Activated CD8-positive, alpha-beta memory T cell treated with anti-CD3 and anti-CD28 coated beads, Interleukin-2, amount 10 ng/mL, durations not matched to agents 7 days and 5 days (primary cell): ENCODE measurements at places on chromosomes 11 and 22.
A peak's percentile ranks its signal among the peaks of the same experiment; 100 is the strongest.

DNA sequence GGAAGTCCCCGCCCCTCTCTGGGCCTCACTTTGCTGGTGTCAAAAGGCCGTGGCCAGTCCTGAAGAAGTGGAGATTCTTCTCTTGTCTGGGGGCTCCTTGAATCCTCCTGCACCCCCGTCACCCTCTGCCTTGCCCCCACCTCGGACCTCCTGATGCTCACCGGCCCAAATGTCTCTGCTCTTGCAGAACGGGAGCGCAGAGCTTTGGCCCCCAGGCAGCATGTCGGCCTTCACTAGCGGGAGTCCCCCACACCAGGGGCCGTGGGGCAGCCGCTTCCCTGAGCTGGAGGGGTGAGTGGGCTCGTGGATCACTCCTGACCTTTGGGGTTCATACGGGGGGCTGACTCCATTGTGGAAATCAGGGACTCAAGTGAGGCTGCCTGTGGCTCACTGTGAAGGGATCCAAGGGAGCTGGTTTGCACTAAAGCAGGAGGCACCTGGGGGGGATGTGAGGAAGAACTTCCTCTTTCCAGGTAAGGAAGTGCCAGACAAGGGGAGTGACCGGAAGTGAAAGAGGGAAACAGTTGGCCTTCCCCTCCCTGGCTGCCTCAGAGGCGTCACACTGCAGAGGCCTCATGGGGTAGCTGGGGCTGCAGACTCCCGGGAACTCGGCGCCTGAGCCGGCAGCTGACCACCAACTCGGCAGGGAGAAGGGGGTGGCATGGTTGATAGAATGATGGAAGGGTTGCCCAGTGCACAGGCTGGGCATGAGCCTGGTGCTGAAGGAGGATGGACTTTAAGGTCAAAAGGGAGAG is 23.1 kb downstream of the CSF2RB start:
- H3K27me3 ChIP-seq, result peaks cover 8% of the 10 kb centered on the region
- no peaks in the 10 kb centered on the region for H3K36me3 ChIP-seq
- H3K4me3 ChIP-seq, result no peak overlapping the region
- peaks cover 4% of the 10 kb centered on the region for H3K4me1 ChIP-seq
- H3K27ac ChIP-seq, result peak overlapping the region; percentile 34

DNA sequence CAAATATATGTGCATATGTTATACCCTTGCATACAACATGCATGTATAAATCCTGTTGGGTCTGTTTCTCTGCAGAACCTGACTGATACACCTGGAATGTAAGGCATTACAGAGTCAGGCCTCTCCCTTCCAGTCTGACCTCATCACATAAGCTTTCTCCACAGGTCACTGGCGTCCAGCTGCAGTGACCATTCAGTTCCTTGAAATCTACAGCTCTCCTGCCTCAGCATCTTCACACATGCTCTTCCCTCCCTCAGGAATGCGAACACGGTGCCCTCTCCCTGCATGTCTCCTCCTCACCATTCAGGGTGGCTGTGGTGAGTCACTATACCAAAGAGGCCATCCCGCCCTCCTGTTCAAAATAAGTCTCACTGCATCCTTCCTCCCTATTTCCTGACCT is 657.8 kb upstream of the B3GAT1 start:
- no peaks in the 10 kb centered on the region for H3K36me3 ChIP-seq
- H3K4me1 ChIP-seq, result no peaks in the 10 kb centered on the region
- DNase-seq, result no peak
- H3K27ac ChIP-seq, result no peak overlapping the region

- H3K4me3 ChIP-seq, result no peak overlapping the region
- no peak overlapping the region for H3K27ac ChIP-seq
- H3K27me3 ChIP-seq, result no peaks in the 10 kb centered on the region
- H3K36me3 ChIP-seq, result no peaks in the 10 kb centered on the region
- DNase-seq, result no peak
Measured at GRCh38 chr11:93051186-93051585, 81.7 kb downstream of the MTNR1B start.

- DNase-seq, result no peak
- no peak overlapping the region for H3K4me3 ChIP-seq
- H3K27me3 ChIP-seq, result no peaks in the 10 kb centered on the region
- no peak overlapping the region for H3K27ac ChIP-seq
- no peaks in the 10 kb centered on the region for H3K4me1 ChIP-seq
Measured at GRCh38 chr22:45397806-45398205, 15.6 kb downstream of the SMC1B start.

GRCh38 chr22:42969348-42969975 is 45.5 kb downstream of the PACSIN2 start:
- H3K4me3 ChIP-seq, result no peak overlapping the region
- peaks cover 19% of the 10 kb centered on the region for H3K36me3 ChIP-seq
- H3K27me3 ChIP-seq, result no peaks in the 10 kb centered on the region
- peaks cover 21% of the 10 kb centered on the region for H3K4me1 ChIP-seq
- no peak overlapping the region for H3K27ac ChIP-seq

DNA sequence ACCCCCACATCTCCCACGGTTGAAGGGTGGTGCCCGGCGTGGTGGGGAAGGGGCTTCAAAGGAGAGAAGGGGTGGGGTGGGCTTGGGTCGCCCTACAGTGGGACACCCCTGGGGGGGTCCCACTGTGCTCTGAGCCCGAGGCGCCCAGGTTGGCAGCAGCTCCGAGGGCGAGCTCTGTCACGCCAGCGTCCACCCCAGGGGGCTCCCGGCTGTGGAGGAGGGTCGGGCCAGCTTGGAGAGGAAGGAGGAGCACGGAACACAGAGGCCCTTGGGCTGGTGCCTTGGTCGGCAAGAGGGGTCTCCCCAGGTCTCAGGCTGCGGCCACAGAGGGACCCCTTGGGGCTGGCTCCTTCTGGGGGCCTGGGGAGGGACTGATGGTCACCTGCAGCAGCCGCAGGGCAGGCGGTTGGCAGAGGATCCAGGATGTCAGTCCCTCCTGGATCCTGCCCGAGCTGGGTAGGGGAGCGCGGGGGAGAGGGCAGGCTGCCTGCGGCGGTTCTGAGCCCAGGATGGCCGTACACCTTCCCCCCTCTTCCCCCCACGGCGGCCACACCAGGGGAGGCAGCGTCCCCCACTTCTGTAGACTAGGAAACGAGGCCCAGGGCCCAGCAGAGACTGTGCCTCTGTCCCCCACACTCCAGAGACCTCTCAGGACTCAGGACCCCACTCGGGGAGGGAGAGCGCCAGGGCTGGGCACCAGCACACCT is 788 bp downstream of the MUC6 start:
- no peak overlapping the region for H3K4me3 ChIP-seq
- no peaks in the 10 kb centered on the region for H3K27me3 ChIP-seq

DNA sequence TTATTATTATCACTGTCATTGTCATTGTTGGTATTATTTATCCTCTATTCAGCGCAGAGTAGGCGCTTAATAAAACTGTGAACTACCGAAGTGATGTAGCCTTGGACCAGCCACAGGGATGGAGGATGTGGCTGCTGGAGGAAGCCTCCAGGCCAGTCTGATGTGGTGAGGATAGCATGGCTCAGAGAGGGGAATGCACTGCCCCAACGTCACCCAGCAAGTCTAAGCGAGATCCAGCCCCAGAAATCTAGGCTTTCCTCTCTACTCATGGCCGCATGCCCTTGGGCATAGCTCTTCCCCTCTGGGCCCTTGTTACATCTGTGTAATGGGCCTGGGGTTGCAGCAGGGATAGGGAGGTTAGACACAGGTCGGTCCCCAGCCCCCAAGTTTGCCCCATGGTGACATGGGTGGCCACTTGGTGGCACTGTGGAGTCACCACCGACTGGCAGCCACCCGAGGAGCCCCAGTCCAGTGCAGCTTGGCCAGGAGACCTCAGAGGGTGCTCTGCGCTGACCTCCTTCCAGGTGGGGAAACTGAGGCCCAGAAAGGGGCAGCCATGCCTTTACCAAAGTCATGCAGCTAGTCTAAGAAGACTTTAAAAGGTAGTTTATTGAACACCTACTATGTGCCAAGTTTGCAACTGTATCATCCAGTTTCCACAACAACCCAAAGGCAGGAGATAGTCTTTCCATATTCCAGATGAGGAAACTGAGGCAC is 395.7 kb downstream of the MN1 start:
- no peak overlapping the region for H3K4me3 ChIP-seq
- H3K27me3 ChIP-seq, result no peaks in the 10 kb centered on the region
- DNase-seq, result peak; percentile 41
- peaks cover 3% of the 10 kb centered on the region for H3K4me1 ChIP-seq

DNA sequence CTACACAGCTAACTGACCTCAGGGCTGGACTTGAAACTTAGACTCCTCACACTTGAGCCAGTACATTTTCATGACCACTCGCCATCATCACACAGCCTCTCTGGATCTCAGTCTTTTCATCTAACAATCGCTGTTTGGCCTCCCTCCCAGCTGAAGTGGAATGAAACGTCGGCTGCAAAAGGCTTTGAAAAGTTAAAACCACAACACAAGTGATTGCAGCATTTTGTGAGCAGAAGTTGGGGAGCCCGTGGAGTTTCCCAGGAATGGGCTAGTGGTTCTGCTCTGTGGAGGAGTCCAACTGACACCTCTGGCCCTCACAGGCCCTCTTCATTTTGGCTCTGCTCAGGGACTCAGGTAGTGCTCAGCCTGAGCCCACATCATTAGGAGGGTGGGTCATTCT is 35.9 kb upstream of the TRIM29 start:
- no peak overlapping the region for H3K4me3 ChIP-seq
- peak; percentile 29 for DNase-seq
- H3K27ac ChIP-seq, result no peak overlapping the region
- H3K27me3 ChIP-seq, result peaks cover 74% of the 10 kb centered on the region

GRCh38 chr11:126391970-126392632 is 36.6 kb downstream of the ST3GAL4 start:
- DNase-seq, result no peak
- H3K36me3 ChIP-seq, result no peaks in the 10 kb centered on the region
- H3K4me1 ChIP-seq, result peaks cover 4% of the 10 kb centered on the region
- H3K27me3 ChIP-seq, result no peaks in the 10 kb centered on the region
- no peak overlapping the region for H3K4me3 ChIP-seq
- H3K27ac ChIP-seq, result no peak overlapping the region

DNA sequence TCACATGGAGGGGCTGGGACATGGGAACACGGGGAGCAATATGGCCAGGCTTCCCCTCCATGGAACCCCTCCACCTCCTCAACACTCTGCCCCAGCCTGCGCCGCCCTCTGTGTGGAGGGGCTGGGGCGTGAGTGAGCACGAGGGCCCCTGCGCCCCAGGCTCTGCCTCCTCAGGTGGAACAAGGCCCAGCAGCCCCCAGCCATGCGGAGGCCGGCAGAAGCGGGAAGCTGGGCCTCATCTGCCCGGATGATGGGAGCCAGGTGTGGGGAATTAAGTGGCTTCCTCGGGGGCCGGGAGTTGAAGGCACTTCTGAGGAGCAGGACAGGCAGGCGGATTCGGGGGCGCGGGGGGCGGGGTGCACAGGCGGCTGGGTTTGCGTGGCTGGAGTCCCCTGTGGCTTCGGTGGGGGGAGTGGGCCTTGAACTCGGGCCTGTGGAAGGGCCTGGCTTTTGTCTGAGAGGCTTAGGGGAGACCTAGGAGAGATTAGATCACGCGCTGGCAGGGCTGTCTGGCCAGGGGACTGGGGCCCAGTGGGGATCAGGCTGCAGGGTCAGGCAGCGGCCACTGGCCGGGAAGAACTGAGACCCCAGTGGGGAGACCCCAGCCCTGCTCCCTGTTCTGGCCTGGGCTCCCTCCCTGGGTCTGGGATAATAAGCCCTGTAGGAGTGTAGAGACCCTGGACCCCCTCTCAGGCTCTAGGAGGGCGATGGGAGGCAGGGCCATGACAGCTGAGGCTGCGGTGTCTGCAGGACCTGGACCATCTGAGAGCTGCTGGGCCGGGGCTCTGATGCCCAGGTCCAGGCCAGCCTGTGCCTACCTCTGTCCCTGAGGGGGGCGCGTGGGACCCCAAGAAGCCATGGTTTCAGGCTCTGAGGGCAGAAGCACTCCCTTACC is 13.3 kb downstream of the PRR33 start:
- H3K27me3 ChIP-seq, result no peaks in the 10 kb centered on the region
- no peak for DNase-seq

DNA sequence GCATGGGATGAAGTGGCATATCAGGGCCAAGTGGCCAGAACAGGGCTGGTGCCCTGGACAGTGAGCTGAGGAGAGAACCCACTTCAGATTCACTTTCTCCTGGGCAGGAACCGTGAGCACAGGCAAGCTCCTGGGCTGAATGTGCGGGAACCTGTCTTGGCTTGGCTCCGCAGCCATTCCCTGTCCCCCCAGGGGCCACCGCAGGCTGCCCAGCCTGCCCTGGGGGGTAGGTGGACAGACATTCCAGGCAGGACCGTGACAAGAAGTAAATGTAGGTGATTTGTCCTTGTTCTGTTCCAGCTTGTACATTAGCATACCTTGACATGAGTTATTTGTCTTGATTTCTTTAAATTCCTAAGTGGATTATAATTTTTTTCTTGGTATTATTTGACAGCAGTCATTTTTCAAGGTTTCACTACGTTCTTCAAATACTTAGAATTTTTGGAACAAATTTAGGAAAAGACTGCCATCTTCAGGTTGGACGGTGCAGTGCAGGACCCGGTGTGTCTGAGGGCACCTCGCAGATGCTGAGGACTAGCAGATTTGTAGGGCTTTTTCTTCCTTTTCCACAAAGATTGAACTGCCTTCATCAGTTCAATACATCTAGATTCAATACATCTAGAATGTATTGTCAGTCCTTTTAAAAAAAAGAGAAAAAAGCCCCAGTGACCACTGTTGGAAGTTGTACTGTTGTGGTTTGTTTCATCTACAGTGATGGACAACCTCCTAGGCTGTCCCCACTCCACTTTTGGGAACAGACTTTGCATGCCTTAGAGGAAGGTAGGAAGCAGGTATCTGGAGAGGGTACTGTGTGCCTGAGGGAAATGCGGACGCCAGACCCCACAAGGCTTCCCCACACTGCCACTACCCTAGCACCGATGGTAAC is 115.1 kb upstream of the RASSF10 start:
- H3K27me3 ChIP-seq, result peaks cover 35% of the 10 kb centered on the region
- H3K27ac ChIP-seq, result no peak overlapping the region
- DNase-seq, result peak; percentile 69
- H3K4me1 ChIP-seq, result no peaks in the 10 kb centered on the region
- H3K36me3 ChIP-seq, result no peaks in the 10 kb centered on the region
- H3K4me3 ChIP-seq, result no peak overlapping the region

GRCh38 chr11:36376009-36376887 is 80.2 kb downstream of the PRR5L start:
- H3K27me3 ChIP-seq, result peaks cover 85% of the 10 kb centered on the region
- peaks cover 38% of the 10 kb centered on the region for H3K4me1 ChIP-seq
- no peak for DNase-seq
- peak overlapping the region; percentile 68 for H3K27ac ChIP-seq
- H3K36me3 ChIP-seq, result peaks cover 6% of the 10 kb centered on the region
